Testis (tissue), 5 donors: ENCODE measurements at places on chromosomes 12 and 14. TPM values are rescaled to one million over a fixed set of nuclear protein-coding genes. Genes with fewer than 3 reads are reported as not detected.

DNA sequence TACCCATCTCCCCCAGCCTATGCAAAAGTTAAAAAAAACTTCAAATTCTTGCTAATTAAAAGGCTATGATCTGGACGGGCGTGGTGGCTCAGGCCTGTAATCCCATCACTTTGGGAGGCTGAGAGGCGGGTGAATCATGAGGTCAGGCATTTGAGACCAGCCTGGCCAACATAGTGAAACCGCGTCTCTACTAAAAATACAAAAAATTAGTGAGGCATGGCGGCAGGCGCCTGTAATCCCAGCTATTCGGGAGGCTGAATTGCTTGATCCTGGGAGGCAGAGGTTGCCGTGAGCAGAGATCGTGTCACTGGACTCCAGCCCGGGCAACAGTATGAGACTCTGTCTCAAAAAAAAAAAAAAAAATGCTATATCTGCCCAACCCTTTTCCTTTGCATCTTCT, 925.4 kb downstream of the GALC start:
- DNase-seq = no peak
- no peaks in the 10 kb centered on the region for H3K27me3 ChIP-seq
- no peak overlapping the region for H3K4me3 ChIP-seq
- H3K4me1 ChIP-seq = no peaks in the 10 kb centered on the region
- no peaks in the 10 kb centered on the region for H3K36me3 ChIP-seq

GRCh38 chr12:3038926-3039510, 38.2 kb upstream of the TSPAN9 start:
- no peak overlapping the region for H3K4me3 ChIP-seq
- H3K36me3 ChIP-seq = no peaks in the 10 kb centered on the region
- no peaks in the 10 kb centered on the region for H3K27me3 ChIP-seq

DNA sequence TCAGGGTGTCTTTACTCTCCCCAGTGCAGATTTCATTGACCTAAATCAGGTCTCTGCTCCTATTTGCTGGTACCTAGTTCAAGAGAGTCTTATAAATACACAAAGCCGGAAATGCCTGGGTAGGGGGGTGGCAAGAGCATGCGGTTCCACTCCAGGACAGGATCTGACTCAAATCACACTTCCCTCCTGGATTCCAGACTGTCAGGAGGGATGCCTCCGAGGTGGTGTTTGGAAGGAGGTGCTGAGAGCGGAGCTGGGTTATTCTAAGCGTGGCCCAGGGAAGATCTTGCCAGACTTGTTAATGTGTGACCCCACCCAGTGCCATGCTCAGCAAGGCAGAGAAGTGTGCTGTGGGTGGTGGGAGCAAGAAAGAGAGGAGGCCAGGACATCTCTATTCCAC, 49.8 kb downstream of the B4GALNT3 start:
- no peaks in the 10 kb centered on the region for H3K36me3 ChIP-seq
- DNase-seq = no peak
- no peaks in the 10 kb centered on the region for H3K4me1 ChIP-seq
- no peak overlapping the region for H3K4me3 ChIP-seq

- no peaks in the 10 kb centered on the region for H3K36me3 ChIP-seq
- H3K27me3 ChIP-seq = no peaks in the 10 kb centered on the region
- H3K27ac ChIP-seq = no peak overlapping the region
These were observed 18.9 kb downstream of the TMEM106C start for GRCh38 chr12:47982311-47982710.

- H3K36me3 ChIP-seq = no peaks in the 10 kb centered on the region
- DNase-seq = no peak
- H3K27me3 ChIP-seq = no peaks in the 10 kb centered on the region
- H3K4me1 ChIP-seq = no peaks in the 10 kb centered on the region
- no peak overlapping the region for H3K27ac ChIP-seq
- no peak overlapping the region for H3K4me3 ChIP-seq
These were observed 23.8 kb downstream of the RAB35 start for GRCh38 chr12:120092551-120093335.

The CYP27B1 gene
- total RNA-seq = 3.9 TPM

The FGF6 gene
- not detected for total RNA-seq

The TBX3 gene
- 8.7 TPM for total RNA-seq

The CIROP gene
- total RNA-seq = not detected

The P2RX7 gene
- 5.6 TPM for total RNA-seq

The PPP1R1A gene
- 6.9 TPM for total RNA-seq

The A2ML1 gene
- 47.6 TPM for total RNA-seq
